Fibroblast of the conjunctiva (primary cell): ENCODE measurements at places on chromosomes 4 and X.

- DNase-seq: no peak
Measured at GRCh38 chr4:78166622-78167021, 109.5 kb downstream of the FRAS1 start.

GRCh38 chrX:23548164-23548563 is 119.1 kb upstream of the PRDX4 start:
- no peak for DNase-seq

DNA sequence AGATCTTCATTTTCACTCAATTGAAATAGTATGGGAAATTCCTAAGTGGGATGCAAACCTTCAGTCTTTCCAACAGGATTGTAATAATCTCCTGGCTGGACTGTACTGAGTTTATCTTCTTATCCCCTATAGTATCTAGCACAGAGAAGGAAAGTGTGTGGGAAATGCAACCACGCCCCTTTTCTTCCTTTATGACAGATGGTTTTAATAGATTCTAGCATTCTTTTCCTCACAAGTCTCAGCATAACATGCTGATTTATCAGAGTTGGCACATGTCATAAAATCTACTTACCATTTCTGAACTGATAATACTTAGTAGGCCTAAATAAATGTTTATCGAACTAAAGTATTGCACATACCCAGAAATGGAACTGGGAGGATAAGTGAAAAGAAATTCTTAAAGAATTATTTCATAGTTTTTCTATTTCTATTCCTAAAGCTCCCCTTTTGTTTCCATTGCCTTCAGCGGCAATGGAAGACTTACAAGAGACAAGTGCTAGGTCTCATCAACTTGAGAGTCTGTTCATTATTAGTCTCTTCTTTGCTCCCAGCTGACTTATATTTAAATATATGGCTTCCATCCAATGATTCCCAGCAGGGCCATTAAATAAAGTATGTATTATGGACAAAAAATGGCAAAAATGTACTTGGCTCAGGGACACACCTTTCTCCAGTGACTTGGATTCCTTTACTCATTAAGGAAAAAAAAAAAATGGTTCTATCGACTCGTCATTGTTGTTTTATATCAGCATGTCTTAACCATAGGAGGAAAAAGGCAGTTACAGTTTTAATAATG is 484.5 kb downstream of the IL1RAPL1 start:
- DNase-seq: peak; percentile 13

DNA sequence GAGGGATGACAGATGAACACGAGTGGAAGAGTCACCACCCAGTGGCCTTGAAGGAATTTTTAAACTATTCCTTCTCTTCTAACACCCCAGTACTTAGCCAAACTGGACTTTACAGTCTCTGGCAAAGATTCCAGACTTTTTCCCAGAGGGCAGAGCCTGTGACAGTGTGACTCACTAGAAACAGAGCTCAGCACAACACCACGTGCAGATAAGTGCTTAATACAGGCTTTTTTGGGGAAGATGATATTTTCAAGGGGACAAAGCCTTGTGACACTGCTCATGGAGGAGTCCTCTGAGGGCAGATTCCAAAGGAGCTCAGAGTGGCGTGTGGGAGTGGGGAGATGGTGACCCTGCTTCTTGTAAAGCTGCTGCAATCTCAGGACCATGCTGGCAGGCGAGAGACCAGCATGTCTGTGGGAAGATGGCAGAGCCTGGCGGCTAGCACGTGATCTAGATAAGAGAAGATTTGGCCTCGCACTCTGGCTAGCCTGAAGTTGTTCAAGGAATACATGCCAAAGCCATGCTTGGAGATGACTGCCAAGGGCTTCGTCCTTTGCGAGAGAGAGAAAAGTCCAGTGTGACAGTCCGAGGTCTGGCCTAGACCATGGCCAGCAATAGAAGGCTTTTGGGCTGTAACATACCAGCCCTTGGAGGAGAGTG is 2.4 kb downstream of the RAB33A start:
- no peak for DNase-seq

DNA sequence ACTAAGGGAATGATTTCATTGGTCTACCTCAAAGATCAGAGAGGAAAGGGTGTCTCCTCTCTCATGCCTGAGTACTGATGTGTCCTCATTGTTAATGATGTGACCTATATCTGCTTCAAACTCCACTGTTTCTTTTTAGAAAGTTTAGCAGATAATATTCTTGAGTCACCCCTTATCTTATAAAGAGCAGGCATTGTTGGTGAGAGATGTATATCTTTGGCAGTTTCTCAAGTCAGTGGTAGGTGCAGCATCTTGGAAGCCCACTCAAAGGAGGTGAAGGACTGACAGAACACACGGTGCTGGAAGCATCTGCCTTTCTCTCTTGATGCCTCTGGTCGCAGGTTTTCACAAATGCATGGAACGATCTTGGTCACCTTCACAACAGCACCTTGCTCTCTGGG is 71.2 kb downstream of the ZNF518B start:
- DNase-seq: no peak

- no peak for DNase-seq
Measured at GRCh38 chr4:31620476-31620875, 900.3 kb downstream of the PCDH7 start.

GRCh38 chr4:165343353-165344191 is 16.1 kb downstream of the MSMO1 start:
- DNase-seq: no peak

GRCh38 chr4:147984065-147984777 is 252.3 kb downstream of the ARHGAP10 start:
- DNase-seq: peak; percentile 23

- DNase-seq: no peak
Measured at GRCh38 chr4:69546134-69546765, 50.5 kb upstream of the UGT2B4 start.

DNA sequence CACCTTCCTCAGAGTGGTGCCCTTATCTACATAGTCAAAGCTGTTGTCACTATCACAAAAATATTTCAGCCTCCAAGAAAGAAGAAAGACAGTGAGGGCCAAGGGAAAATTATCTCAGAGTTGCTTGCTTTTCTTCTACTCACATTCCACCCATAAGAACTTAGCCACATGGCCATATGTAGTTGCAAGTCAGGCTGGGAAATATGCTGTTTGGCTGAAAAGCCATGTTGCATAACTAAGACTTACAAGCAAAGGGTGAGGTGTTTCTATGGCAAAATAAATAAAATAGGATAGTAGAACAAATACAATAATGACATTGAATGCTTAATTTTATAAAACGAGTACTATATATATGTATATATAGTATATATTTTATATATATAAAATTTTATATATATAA is 365.9 kb upstream of the PABPC4L start:
- no peak for DNase-seq

DNA sequence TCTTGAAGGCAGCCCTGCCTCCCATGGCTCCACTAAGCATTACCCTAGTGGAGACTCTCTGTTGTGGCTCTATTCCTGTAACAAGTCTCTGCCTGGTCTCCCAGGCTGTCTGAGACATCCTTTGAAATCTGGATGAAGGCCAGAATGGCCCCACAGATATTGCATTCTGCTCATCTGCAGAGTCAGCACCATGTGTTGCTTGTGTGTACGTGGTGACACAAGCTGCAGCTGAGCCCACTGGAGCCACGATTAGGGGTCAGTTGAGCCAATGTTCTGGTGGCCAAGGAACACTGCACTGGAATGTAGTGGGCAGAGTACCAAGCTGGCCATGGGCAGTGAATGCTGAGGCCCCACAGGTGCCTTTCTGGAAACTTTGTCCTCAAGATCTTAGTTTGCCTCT is 29.2 kb downstream of the GRID2 start:
- no peak for DNase-seq

DNA sequence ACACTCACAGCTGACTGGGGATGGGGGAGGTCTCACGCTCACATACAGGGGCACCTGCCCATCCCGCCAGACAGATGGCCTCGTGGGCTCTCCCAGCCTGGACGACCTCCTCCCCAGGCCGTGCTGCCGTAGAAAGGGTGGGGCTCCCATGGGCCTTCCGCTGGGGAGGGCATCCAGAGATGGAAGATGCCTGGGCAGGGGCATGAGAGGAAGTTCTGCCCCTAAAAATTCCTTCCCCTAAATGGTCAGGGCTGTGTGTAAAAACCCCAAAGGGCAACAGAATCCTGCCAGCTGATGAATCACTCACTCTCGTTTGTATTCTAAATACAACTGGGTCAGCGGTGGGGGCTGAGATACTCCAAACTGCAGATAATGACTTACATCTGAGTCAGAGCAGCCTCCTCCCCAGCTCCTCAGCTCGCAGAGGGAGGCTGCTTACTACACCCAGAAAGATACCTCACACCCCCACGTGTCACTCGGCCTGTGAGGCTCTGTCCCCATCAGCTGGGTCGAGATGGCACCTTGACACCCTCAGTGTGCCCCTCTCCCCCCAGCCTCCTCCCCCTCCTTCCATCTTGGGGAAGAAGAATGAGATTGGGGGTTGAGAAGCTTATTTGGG is 10.1 kb downstream of the WDR1 start:
- peak; percentile 96 for DNase-seq

DNA sequence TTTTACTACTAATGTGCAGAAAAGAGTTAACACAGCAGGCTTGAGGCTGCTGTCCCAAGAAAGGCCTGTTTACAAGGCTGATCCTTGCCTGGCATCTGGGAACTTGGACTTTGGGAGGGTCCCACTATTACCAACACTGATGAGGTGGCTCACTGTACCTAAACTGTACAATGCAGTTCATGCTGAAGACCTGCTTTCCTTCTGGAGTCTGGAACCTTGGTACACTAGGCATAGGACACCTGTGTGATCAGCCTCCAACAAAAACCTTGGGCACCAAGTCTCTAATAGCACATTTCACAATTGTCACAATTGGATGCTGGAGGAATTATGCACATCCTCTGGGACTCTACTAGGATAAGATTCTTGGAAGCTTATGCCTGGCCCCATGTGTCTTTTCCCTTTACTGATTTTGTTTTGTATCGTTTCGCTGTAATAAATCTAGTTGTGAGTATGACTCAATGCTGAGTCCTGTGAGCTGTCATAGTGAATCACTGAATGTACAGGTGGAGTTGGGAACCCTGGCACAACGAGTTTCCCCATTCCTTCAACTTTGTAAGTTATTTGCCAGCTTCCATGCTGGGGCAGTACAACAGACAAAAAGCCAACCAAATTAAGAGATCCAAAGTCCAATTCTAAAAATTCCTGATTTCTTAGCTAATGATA is 45.9 kb downstream of the TEC start:
- DNase-seq: no peak

- DNase-seq: no peak
Measured at GRCh38 chrX:38109042-38109898, 102.9 kb downstream of the SYTL5 start.

DNA sequence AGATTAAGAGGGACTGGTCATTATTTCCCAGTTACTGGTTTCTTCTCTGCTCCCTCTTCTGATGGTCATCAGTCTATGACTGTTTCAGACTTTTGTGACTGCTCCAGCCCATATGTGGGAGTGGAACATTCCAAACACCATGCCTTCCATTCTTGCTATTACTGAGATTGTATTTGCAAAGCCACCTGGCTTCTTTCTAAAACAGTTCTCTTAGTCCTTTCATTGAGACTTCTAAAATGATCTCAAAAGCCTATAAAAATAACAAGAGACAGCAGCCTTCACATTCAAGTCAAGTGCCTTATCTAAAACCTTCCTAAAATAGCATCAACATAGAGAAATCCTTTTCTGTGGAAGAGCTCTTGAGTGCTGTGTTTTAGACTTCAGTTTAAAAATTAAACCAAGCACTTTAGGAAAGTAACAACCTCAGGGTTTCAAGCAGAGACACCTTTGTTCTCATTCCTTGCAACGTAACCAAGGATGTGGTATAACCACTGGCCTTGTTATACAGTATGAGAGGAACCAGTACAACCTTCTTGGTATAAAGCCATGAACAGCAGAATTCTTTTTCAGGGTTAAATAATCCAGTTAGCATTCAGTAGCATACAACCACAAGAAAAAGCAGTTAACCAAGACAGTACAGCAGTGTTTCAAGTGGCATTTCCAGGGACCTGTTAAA is 97.1 kb downstream of the NFKB1 start:
- DNase-seq: no peak

DNA sequence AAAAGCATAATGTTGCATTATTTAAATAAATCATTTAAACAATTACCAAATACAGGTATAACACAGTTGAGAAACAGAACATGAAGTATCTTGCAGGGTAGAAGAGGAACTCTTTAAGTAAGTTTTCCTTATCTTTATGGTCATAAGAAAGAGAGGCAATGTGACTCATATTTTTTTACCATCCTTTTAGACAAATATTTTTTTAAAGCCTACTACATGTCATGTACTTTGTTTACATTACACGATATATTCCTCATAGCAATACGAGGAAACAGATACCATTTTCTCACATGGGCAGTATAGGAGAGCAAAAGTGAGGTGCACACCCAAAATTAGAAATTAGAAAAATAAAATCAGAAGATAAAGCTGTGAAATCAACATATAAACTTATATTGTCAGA is 49.3 kb upstream of the EPHA5 start:
- DNase-seq: no peak

DNA sequence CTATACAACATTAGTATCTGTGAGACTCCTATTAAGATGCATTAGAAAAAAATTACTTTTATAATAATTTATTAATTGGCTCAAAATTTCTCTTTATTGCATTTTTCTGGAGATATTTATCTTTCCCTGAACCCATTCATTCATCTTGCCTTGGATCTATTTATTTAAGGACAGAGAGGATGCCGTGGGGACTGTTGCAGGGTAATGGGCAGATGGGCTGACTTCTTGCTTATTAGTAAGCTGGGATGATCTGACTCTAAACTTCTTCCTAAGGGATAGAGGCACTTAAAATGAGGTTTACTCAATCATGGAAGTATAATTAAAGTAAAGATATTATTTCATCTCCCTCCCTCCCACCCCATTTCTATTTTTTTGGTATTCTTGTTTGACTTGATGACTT is 18.2 kb upstream of the ANK2 start:
- DNase-seq: no peak

DNA sequence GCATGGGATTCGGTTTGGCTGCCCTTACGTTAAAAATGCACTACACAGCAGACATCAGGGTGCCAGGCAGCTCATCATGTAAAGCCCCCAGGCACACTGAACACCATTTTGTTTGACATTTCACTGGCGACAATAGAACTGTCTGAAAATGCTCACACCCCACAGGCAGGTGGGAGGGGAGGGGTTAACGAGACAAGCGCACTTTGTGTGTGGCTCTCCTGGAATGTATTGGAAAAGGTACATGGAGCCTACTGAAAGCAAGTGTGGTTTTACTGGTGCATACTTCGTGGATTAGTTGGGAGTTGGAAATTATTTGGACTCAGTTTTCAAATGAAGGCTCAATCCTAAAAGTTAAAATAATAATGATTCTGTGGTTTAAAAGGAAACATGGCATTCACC is 31.6 kb upstream of the PPARGC1A start:
- no peak for DNase-seq

DNA sequence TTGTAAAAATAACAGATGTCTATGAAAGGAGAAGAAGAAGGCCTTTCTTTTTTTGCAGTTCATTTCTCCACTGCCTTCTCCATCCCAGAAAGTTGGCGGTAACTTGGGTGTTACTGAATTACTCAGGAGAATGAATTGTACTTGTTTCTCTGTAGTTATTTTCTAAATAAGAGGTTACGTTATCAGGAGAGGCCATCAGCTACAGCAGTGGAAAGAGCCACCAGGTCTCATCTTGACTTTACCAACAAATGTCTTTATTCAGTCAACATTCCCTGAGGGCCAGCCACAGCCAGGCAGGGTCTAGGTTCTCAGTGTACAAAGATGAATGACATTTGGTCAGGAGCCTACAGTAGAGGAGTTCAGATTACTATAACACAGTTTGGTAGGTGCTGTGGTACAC is 8.1 kb downstream of the HADH start:
- DNase-seq: no peak

- no peak for DNase-seq
Measured at GRCh38 chr4:174418640-174419212, 103.6 kb downstream of the HPGD start.
